Inflammatory macrophage treated with lipopolysaccharide for 1 hour (primary cell): ENCODE measurements at places on chromosomes 3 and 15.

- no peak for DNase-seq
Measured at GRCh38 chr15:85116925-85117646, 135.4 kb downstream of the PDE8A start.

- DNase-seq: peak; percentile 68
Measured at GRCh38 chr15:66578286-66578875, 12.6 kb upstream of the LCTL start.

- no peak for DNase-seq
Measured at GRCh38 chr3:85571835-85572234, 613.0 kb downstream of the CADM2 start.

- no peak for DNase-seq
Measured at GRCh38 chr3:134018850-134019249, 10.9 kb downstream of the SLCO2A1 start.

DNA sequence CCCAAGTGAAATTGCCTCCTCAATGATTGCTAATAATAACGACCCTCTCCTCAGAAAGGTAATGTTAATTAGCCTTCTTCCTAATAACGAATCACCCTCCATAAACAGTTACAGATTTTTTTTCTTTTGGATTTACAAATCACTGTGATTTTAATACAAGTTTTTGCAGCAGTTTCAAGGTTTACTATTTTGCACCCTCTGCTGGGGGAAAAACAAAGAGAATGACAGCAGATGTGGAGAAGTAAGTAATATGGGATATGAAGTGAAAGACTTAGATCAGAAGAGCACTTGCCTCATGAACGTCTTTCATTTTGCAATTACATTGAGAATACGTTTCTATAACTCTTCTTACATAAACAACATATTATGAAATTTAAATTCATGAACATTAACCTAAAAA is 16.1 kb upstream of the CNTN3 start:
- no peak for DNase-seq

DNA sequence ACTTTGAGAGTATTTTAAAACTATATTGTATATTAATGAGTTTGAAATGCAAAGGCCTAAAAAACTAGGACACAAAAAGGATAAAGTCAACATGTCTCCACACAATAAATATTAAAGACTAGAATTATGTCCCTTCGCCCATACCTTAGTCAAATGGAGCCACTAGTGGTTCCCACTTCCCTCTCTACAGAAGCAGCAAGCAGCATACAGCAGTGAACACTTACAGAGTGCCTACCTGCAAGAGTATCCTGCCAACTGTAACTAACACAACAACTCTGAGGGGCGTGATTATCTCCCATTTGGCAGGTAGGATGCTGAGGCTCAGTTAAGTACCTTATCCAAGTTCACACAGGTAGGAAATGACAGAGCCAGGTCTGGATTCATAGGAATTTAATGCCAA is 17.2 kb downstream of the DYNC1LI1 start:
- DNase-seq: no peak
